Activated naive CD4-positive, alpha-beta T cell treated with anti-CD3 and anti-CD28 coated beads, Interleukin-2, amount 50 U/mL, for 72 hours (primary cell): ENCODE measurements at places on chromosomes 2 and 18.

DNA sequence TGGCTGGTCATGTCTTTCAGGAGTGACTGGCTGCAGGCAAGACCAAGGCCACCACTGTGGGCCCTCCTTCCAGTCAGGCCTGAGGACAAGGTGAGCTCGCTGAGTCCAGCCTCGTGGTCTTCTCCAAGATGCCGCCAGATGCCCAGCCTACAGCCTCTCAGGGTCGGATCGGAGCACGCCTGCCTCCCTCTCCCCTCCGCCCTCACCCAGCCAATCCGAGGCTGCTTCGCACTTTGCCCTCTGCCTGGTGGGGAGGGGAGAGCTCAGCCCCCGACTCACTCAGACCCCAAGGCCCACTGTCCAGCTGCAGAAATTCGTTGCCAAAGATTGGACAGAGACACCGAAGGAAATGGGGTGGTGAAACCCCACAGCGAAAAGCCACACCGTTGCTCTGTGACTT, 33.1 kb downstream of the ATOH8 start:
- DNase-seq: no peak

DNA sequence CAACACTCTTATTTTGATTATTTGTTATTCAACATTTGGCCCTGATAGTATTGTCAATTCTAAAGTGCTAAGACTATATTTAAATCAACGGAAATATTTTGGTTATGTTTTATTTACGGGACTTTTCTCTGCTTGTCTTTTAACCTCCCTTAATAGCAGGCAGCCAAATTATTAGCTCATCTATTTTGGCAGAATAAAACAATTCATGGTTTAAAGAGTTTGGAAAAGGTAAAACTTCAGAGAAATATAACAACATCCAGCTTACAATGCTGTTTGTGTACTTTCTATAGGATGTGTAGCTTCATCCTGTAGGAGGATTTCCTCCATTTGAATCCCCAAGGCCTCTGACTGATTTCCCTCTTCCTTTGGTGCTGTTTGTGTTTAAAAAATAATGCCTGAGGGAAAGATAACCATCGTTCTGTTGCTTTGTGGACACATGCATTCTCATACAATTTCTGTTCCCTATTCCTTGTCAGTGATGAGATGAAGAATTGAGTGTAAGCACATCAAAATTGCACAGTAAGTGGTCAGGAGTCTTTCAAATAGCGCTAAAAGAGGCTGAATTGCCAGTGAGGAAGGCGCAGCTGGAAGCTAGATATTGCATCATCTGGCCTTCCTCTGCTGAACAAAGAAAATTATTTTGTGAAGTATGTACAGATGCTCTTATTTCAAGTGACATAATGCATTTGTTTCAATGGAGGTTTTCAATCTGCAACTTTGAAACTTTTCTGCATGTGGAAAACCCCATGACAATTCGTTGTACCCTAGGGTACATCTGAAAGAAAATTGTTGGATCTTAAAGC, 80.3 kb downstream of the CD28 start:
- DNase-seq: no peak

GRCh38 chr2:71936076-71937030, 211.3 kb downstream of the CYP26B1 start:
- no peak for DNase-seq

DNA sequence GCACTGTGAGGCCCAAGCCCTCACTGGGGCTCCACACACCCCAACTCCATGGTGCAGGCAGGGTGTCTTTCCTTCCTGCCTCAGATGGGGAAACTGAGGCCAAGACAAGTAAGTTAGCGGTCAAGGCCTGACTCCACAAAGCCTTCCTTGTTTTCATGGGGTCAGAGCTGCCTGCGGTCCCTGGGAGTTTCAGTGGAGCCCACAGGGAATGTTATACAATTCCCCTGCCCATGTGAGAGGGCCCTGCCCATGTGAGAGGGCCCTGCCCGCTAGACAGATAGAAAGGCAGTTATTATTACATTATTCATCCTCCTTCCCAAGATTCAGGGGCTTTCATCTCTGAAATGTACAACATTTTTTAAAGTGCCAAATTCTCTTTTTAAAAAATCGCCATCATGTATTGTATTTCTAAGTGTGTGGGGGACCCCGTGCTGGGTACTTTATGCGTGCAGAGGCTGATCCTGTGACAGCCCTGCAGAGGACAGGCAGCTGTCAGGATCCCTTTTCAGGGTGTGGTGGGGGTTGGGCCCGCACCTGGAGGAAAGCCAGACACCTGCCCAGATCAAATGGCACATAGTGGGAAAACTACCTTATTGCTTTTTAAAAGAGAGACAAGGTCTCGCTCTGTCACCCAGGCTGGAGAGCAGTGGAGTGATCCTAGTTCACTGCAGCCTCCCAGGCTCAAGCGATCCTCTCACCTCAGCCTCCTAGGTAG, 23.4 kb downstream of the FBLN7 start:
- DNase-seq: no peak

- no peak for DNase-seq
These were observed 63.1 kb downstream of the FAM171B start for GRCh38 chr2:186757009-186757408.

- DNase-seq: no peak
These were observed 80.0 kb downstream of the GALR1 start for GRCh38 chr18:77329651-77330050.

- no peak for DNase-seq
These were observed 347.2 kb upstream of the DLGAP1 start for GRCh38 chr18:4802296-4802695.

- DNase-seq: no peak
These were observed 64.7 kb upstream of the ST3GAL5 start for GRCh38 chr2:85953476-85953875.

- DNase-seq: no peak
These were observed 6.7 kb upstream of the PARD6G start for GRCh38 chr18:80253871-80254492.

DNA sequence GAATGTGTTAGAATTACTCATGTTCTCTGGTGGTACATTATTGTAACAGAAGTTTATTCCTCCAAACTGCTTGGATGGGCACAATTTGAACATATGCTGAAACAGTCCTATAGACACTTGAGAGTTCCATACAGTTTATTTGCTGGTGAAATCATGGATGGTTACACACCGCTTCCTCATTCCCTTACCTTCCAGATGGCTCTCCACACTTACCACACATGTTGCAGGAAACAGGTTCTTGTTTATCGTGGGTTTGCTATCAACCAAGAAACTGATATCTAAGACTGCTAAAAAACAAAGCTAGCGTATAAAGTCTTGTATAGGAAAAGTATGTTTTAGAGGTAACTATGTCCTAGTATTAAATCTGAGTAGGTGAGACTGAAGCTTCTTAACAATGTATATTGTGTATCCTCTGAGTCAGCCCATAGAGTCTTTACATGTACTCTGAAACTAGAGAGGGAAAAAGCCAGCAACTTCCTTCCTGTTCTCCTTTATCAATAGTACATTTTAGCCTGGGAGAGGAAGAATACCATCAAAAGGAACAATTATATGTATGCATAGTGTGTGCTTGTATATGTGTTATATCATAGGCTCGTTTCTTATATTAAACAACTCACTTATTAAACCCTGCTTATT, 313.1 kb downstream of the PLCL1 start:
- DNase-seq: no peak

DNA sequence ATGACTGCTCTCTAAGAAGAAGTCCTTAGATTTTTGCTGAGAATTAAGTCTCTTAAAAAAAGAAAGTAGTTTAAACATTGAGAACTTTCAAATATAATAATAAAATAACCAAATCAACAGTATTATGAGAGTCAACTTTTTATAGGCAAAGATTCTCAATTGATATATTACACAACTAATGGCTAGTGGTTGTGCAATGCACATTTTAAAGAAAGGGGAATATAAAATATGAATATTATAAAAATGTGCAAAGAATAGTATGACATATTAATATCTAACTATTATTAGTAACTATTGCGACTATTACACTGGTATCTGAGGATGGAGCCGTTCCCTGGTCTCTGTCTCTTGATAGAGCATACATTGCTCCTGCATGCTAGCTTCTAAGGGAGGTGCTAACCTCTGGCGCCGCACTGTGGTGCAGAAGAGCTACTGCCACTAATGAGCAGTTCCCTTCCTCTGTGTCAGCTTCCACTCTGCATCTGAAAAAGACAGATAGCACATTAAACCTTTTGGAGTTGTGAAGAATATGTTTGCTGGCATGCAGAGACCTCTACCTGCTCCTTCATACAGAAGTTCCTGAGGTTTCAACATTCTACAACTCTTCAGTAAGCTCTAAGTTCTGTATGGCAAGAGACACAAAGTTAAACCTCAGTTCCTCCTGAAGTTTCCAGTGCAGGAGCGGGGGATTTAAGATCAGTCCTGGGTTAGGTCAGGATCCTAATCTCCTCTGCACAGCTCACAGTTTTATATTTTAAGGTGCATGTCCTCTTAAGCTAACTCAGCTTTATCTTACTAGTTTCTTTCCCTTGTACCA, 3.5 kb upstream of the SLC9A2 start:
- peak; percentile 43 for DNase-seq

DNA sequence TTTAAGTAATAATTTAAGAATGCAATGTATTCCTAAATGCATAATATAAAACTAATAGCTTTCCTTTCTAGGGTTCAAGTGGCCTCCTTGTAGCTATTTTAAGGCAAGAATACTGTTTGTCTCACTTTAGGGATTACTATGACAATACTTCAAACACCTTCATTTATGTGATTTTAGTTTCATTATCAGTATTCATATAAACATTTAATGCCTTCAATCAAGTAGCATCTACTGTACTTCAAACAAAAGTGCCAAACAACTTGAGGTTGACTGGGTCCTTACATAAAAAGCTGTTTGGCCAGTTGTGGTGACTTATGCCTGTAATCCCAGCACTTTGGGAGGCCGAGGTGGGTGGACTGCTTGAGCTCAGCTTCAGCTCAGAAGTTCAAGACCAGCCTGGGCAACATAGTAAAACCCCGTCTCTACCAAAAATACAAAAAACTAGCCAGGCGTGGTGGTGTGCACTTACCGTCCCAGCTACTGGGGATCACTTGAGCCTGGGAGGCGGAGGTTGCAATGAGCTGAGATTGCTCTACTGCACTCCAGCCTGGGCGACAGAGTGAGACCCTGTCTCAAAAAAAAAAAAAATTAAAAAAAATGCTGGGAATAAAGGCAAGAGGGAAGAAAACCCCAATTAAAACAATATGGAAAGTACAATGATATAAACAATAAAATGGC, 9.3 kb downstream of the MEX3C start:
- DNase-seq: no peak

DNA sequence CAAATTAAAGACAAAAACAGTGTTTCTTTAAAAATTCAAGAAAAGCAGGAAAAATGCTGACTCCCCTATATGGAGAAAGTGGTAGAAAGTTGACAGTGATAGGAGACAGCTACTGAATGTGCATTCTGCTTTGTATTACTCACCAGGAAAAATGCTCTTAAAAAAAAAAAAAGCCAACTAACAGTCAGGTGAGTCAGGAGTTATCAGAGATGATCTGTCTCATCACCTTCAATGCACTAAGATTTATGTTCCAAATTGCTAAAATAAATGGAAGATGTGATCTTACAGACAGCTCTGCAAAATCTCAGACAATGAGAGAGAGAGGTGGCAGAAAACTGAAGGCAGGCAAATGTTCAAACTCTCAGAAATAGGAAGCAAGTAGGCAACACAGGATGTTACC, 47.6 kb upstream of the ZNF521 start:
- no peak for DNase-seq

GRCh38 chr2:141957827-141958450, 172.9 kb downstream of the LRP1B start:
- no peak for DNase-seq

GRCh38 chr18:45413180-45413836, 202.0 kb upstream of the SLC14A2 start:
- no peak for DNase-seq

GRCh38 chr18:3294435-3295080, 32.6 kb downstream of the MYL12B start:
- DNase-seq: no peak

DNA sequence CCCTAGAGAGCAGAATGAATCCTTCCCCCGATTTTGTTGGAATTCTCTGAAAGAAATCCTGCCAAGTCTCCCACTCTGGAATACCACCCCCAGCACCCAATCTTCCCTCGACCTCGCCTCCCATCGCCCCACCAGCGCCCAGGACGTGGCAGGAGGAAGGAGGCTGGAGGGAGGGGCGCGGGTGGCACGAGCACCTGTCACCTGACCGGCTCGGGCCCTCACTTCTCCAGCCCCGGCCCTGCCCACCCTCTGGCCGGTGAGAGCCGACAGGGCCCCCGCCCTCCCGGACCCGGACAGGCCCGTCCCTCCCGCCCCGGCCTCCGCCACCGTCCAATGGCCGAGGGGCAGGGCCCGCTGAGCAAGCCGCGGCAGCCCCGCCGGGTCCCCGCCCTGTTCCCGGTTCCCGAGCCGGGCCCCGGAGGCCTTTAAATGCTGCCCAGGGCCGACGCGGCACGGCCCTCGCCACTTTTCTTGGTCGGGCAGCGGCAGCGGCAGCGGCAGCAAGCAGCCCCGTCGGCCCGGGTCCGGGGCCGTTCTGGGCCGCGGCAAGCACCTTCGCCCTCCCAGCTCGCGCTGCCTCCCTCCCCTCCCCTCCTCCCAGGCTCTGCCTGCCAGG, at the start of gene LGALSL:
TSS of gene LGALSL (plus strand) at position 393 of the 616 bp plus-strand sequence. CDS start 384 bp downstream, outside the sequence.
- DNase-seq: peak; percentile 40

GRCh38 chr2:222013889-222014288, 284.9 kb downstream of the PAX3 start:
- DNase-seq: no peak

DNA sequence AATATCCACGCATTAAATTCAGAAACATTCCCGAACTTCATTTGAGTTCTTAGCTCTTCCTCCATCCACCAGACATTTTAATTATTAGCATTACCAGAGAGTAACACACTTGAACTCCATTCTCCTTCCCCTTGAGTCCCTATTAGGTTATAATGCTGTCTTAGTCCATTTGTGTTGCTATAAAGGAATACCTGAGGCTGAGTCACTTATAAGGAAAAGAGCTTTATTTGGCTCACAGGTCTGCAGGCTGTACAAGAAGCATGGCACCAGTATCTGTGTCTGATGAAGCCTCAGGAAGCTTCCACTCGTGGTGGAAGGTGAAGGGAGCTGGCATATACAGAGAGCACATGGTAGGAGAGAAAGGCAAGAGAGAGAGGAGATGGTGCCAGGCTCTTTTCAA, 25.4 kb downstream of the TBC1D8 start:
- DNase-seq: no peak

DNA sequence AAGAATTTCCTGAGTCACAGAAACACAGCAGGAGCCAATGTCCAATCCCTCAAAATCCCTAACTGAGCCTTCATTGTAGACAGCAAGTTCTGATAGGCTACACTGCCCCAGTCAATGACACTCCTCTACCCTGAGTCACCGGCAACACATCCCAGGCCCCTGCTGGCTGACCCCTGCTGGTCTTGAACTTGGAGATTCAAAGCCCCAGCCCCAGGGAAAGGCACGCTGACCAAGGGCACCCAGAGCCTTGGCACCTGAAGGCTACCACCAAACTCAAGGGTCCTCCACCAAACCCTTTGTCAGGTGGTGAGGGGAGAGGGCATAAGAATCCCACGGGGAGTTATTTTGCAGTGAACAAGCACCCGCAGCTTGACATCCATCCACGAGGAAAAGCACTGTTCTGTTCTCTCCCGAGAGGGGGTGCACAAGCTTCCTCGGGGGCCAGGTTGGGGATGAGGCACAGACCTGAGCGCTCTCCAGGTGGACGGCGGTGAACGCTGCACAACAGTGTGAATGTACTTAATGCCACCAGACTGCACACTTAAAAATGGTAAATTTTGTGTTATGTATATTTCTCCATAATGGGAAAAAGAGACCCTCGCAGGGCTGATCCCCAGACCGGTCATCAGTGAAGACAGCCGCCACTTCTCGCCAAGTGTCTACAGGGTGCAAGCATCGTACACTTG, 46.9 kb downstream of the TFCP2L1 start:
- DNase-seq: no peak
